Prostate gland (tissue), 2 donors: ENCODE measurements at places on chromosomes 1 and 21. TPM values are rescaled to one million over a fixed set of nuclear protein-coding genes. Genes with fewer than 3 reads are reported as not detected.

The SYF2 gene
- total RNA-seq = 51.0 TPM

GRCh38 chr1:59146651-59147358 is 150.1 kb upstream of the FGGY start:
- DNase-seq = no peak

- no peak for DNase-seq
Measured at GRCh38 chr1:226650236-226650841, 88.7 kb downstream of the ITPKB start.

DNA sequence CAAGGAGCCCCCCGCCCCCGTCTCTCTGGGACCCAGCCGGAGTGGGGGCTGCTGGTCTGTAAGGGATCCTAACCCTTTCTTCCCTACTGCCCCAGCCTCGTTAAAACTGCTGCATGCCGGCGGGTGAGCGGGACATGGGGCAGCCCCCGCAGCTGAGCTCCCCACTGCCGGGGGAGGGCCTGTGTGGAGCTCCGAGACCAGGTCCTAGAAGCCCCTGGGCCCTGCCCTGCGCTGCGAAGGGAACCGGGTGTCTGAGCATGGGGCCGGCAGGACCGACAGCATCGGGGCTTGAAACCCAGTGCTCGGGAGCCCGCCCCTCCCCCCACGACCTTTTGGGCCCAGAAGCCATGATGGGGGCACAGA is 9.2 kb upstream of the COL6A1 start:
- no peak for DNase-seq

DNA sequence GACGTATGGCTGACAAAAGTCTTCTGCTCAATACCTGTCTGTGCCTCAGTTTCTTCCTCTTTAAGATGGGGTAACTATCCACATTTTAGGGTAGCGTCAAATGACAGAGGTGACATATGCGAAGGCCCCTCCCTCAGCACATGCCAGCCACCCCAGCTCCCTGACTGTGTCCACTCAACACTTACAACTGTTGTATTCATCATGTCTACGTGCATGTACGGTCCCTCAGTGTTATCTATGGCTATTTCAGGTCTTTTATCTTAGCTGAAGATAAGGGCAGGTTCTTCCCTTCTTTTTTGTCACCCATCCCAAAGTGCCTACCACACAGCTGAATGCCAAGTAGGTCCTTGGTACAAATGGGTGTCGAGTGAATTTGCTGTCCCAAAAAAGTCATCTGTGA is 8.3 kb upstream of the C1orf198 start:
- DNase-seq = no peak

The MYOG gene
- 4.4 TPM for total RNA-seq

The SAMD13 gene
- 3.4 TPM for total RNA-seq

The SIM2 gene
- 16.3 TPM for total RNA-seq

- no peak for DNase-seq
Measured at GRCh38 chr21:33789697-33790096, 125.9 kb downstream of the ATP5PO start.

GRCh38 chr1:184061396-184062003 is 10.0 kb downstream of the TSEN15 start:
- no peak for DNase-seq
